ENCODE measurements at places on chromosomes 7 and 10.
A peak's percentile ranks its signal among the peaks of the same experiment; 100 is the strongest.

DNA sequence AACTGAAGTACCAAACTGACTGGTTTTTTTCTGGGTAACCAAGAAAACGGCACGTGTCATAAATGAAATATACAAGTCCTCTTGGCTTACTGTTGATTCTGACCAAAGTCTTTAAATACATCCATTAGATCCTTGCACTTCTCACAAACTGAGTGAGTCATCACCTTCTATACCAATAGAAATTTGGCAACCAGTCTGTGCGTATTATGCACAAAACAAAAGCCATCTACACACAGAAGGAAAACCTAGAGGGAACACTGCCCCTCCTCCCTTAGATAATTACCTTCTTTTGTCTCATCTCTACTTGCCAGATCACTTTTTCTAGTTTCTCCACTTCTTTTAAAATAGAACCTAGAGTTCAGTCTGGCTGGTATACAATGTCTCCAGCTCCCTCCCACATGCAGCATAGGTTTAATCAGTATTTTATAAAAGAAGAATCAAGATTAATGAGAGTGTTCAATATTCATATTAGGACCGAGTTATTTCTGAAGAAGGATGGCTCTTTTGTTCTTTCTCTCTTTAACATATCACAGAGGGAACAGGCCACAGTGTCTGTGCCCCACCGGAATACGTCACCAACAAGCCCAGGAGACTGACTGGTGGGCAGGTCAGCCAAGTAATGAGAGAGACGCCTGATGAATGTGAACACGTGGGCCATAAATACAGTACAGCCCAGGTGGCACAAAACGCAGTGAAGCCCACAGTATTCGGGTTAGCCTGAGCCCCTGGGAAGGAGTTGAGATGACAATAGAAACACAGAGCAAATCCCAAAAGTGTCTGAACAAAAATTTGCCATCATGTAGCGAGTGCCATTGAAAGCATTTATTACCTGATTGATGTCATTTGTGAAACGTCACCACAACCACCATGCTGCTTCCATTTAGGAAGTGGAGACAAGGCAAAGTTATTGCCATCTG lies 91.3 kb downstream of the KIAA1549 start:
- H3K4me3 ChIP-seq, result no peak overlapping the region
- no peak overlapping the region for H3K27ac ChIP-seq
- H3K27me3 ChIP-seq, result peaks cover 5% of the 10 kb centered on the region
- peaks cover 9% of the 10 kb centered on the region for H3K4me1 ChIP-seq

- no peaks in the 10 kb centered on the region for H3K36me3 ChIP-seq
- peaks cover 7% of the 10 kb centered on the region for H3K4me1 ChIP-seq
- DNase-seq, result peak; percentile 46
- H3K27ac ChIP-seq, result no peak overlapping the region
- H3K27me3 ChIP-seq, result peaks cover 9% of the 10 kb centered on the region
- peak overlapping the region; percentile 75 for H3K4me3 ChIP-seq
These were observed 15.6 kb upstream of the RFC2 start for GRCh38 chr7:74269757-74270277.

DNA sequence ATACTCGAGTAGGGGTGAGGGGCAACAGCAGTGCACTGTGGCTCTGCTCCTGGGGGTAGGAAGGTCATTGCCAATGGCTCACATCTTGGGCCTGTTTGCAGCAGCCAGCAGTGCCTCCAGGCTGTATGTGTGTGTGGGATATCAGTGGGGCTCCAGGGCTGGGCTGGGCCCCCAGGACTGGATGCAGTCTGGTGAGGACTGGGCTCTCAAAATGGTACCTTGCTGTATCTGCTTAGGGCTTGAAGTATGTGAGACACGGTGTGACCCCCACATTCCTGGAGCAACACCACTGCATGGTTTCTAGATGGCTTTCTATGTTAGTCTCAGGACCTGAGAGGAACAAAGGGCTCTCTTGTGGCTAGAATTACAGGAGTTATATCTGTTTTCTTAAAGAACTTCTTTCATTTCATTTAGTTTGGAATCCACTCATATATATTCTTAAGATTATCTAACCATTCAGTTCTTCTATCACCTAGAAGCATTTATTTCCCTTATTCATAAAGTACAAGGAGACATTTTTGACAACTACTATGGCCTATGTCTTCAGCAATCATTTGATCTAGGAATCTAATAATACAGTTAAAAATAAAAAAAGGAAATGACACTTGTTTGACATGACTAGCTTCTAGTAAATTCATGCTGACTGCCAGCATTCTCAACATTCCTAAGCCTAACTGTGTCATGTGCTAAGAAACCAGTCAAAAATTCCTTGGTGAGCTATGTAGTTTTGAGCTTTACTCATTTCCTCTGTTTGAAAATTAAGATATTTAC lies 443.2 kb upstream of the SEMA3A start:
- no peaks in the 10 kb centered on the region for H3K4me1 ChIP-seq
- no peaks in the 10 kb centered on the region for H3K36me3 ChIP-seq
- no peak for DNase-seq

GRCh38 chr7:107563081-107563774 lies 492 bp downstream of the COG5 start:
- no peaks in the 10 kb centered on the region for H3K27me3 ChIP-seq
- peak overlapping the region; percentile 86 for H3K27ac ChIP-seq
- peaks cover 53% of the 10 kb centered on the region for H3K4me1 ChIP-seq
- peaks cover 16% of the 10 kb centered on the region for H3K36me3 ChIP-seq
- peak overlapping the region; percentile 80 for H3K4me3 ChIP-seq
- no peak for DNase-seq

GRCh38 chr7:64876792-64877713 lies 26.0 kb upstream of the ZNF273 start:
- peaks cover 4% of the 10 kb centered on the region for H3K4me1 ChIP-seq
- H3K36me3 ChIP-seq, result no peaks in the 10 kb centered on the region
- no peaks in the 10 kb centered on the region for H3K27me3 ChIP-seq
- no peak overlapping the region for H3K27ac ChIP-seq
- peak; percentile 38 for DNase-seq

GRCh38 chr7:33773053-33773452 lies 132.3 kb upstream of the BMPER start:
- H3K27ac ChIP-seq, result no peak overlapping the region
- H3K4me3 ChIP-seq, result no peak overlapping the region
- no peak for DNase-seq
- no peaks in the 10 kb centered on the region for H3K36me3 ChIP-seq
- no peaks in the 10 kb centered on the region for H3K4me1 ChIP-seq

GRCh38 chr10:127990846-127991542 lies 84.1 kb downstream of the PTPRE start:
- peak overlapping the region; percentile 58 for H3K4me3 ChIP-seq
- no peaks in the 10 kb centered on the region for H3K36me3 ChIP-seq
- H3K27me3 ChIP-seq, result peaks cover 2% of the 10 kb centered on the region
- H3K27ac ChIP-seq, result peak overlapping the region; percentile 91
- no peak for DNase-seq

GRCh38 chr10:89080660-89081059 lies 90.1 kb downstream of the FAS start:
- no peak overlapping the region for H3K27ac ChIP-seq
- H3K4me3 ChIP-seq, result no peak overlapping the region
- peaks cover 39% of the 10 kb centered on the region for H3K4me1 ChIP-seq
- DNase-seq, result no peak
- H3K36me3 ChIP-seq, result no peaks in the 10 kb centered on the region
- no peaks in the 10 kb centered on the region for H3K27me3 ChIP-seq

- no peak overlapping the region for H3K27ac ChIP-seq
- peaks cover 13% of the 10 kb centered on the region for H3K4me1 ChIP-seq
- DNase-seq, result no peak
- no peak overlapping the region for H3K4me3 ChIP-seq
- no peaks in the 10 kb centered on the region for H3K36me3 ChIP-seq
- peaks cover 8% of the 10 kb centered on the region for H3K27me3 ChIP-seq
These were observed 72.4 kb upstream of the C1GALT1 start for GRCh38 chr7:7109934-7110333.

DNA sequence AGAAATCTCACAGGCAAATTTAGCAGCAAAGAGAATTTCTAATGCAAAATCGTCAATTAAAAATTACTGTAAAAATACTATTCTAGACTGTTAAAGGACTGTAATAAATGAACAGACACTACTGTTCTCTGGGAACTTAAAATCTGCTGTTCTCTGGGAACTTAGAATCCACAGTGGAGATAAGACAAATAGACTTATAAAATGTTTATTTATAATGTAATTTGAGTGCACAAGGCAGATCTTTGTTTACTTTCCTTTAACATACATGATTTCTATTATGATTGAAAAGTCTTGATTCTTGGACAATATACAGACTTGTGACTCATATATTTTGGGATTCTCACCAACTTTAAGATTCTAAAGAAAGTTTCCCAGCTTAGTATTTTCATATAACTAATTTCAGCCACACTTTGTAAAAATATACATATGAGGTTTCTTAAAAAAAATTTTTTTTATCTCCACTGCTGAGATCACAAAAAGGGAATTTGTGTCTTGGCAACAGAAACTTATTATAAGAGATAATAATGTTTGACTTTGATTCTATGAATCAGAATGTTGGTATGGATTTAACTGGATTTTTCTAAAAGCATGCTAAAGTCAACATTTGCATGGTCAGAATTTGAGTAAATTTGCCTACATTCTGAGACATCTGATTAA lies 166.3 kb upstream of the RHOBTB1 start:
- peaks cover 21% of the 10 kb centered on the region for H3K27me3 ChIP-seq
- H3K36me3 ChIP-seq, result no peaks in the 10 kb centered on the region
- no peak overlapping the region for H3K27ac ChIP-seq
- no peak overlapping the region for H3K4me3 ChIP-seq
- DNase-seq, result no peak
- no peaks in the 10 kb centered on the region for H3K4me1 ChIP-seq

DNA sequence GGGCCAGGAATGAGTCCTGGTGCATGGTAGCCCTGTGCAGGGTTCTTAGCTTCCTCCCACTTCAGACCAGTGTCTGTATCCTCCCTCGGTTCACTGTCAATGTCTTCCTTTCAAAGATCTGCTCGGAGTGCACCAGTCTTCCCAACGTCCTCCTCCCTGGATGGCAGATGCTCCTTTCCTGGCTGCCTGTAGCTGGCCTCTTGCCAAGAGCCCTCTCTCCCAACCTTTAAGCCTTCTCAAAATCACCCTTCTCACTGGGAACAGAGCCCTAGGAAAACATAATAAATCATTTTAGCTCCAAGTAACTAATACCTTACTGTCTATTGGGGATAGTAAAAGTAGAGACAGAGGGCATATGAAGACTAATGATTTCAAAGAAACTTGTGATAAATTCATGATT lies 490.6 kb downstream of the CCSER2 start:
- no peak for DNase-seq
- no peaks in the 10 kb centered on the region for H3K27me3 ChIP-seq
- no peak overlapping the region for H3K4me3 ChIP-seq
- no peak overlapping the region for H3K27ac ChIP-seq

- no peak for DNase-seq
- H3K27ac ChIP-seq, result no peak overlapping the region
- no peaks in the 10 kb centered on the region for H3K27me3 ChIP-seq
- no peak overlapping the region for H3K4me3 ChIP-seq
These were observed 135.6 kb downstream of the ATE1 start for GRCh38 chr10:121792198-121792597.

All from activated T-helper 2 cell treated with anti-CD3 and anti-CD28 coated beads, Interferon-gamma antibody, Interleukin-2, Interleukin-4, amounts not matched to agents 10 μg/mL and 5 μg/mL and 100 μg/mL, durations not matched to agents 14 hours and 24 hours and 36 hours (primary cell).